NCI-H748 treated with DMSO at 0.1 percent for 48 hours (cell line): ENCODE measurements at places on chromosomes 5 and 9.
A peak's percentile ranks its signal among the peaks of the same experiment; 100 is the strongest.

- DNase-seq, result peak; percentile 98
These were observed 440.1 kb upstream of the ADAMTS16 start for GRCh38 chr5:4700069-4700468.

DNA sequence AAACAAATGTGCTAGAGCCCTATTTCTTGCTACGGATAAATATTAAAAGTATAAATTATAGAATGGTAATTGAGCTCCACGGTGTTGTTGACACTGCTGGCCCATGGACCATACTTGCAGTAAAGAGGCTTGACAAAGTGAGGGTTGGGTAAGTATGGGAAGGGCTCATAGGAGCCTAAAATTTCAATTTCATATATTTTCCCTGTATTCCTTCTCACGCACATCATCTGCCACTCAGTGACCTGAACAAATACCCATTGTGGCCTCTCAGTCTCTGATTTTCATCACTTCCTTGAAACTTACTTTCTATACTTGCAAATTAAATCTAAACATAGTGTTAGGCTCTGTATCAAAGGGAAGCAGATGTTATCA is 116.5 kb downstream of the PIK3R1 start:
- no peak for DNase-seq

DNA sequence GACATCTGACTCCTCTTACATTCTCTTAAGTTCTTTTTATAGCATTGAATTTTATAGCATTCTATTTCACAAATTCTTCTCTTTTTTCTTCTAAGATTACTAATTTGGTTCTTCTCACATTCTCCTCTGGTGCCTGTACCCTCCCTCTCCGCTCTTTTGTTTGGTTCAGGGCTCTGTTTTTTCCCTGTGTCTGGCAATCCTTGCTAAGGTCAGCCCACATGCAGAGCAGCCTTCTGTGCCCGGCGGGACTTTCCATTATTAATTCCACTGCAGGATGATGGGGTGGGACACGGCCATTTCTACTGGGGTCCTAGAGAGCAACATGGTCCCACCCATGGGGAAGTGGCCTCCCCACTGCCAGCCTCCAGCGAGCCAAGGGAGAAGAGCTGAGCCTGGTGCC is 9.8 kb upstream of the TRAF2 start:
- no peak for DNase-seq

DNA sequence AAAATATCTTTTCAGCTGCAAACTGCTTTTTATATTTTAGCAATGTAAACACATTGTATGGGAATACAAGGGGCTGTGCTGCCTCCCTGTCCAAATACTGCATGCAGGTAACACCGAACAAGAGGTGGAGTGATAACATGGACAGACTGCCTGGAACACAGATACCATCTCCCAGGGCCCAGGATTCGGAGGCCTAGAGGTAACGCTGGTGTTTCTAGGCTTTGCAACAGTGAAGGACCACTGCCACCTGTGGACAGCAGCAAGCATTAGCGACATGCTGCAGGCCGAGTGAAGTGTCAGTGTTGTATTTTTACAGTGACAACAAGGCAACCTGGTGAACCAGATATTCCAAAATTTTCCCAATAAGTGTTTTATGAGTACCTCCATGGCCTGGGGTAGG is 379.1 kb downstream of the DMRT2 start:
- peak; percentile 34 for DNase-seq

DNA sequence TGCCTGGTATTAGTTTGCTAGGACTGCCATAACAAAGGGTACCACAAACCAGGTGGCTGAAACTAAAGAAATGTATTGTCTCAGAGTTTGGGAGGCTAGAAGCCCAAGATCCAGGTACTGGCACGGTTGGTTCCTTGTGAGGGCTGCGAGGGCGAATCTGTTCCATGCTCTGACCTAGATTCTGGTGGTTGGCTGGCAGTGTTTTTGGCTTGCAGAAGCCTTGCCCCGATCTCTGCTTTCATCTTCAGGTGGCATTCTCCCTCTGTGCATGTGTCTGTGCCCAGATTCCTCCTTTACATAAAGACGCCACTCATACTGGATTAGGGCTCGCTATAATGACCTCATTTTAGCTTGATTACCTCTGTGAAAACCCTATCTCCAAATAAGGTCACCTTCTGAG is 36.7 kb downstream of the RAI14 start:
- no peak for DNase-seq
